Smooth muscle cell of the umbilical artery (primary cell): ENCODE measurements at places on chromosomes 5 and 9. TPM values are rescaled to one million over a fixed set of nuclear protein-coding genes. Genes with fewer than 3 reads are reported as not detected.

PCDHB11 gene
- 0.05 and 0.30 TPM in 2 replicates for total RNA-seq

PLEKHG4B gene
- 0.28 and 0.30 TPM in 2 replicates for total RNA-seq

NTNG2 gene
- total RNA-seq, result 4.2 TPM in 2 replicates

PCDHGB7 gene
- total RNA-seq, result 8.3 and 10.1 TPM in 2 replicates

PHYHD1 gene
- total RNA-seq, result 2.1 and 3.4 TPM in 2 replicates

COL5A1 gene
- total RNA-seq, result 1,286 and 1,941 TPM in 2 replicates

CDHR2 gene
- 0.05 TPM in 1 of 2 replicates, not detected in the other for total RNA-seq

STXBP1 gene
- total RNA-seq, result 37.7 and 50.8 TPM in 2 replicates
